ENCODE measurements at places on chromosomes 3 and 15.

- no peak for DNase-seq
Observed at GRCh38 chr3:169147238-169148008, 516.1 kb downstream of the MECOM start.

DNA sequence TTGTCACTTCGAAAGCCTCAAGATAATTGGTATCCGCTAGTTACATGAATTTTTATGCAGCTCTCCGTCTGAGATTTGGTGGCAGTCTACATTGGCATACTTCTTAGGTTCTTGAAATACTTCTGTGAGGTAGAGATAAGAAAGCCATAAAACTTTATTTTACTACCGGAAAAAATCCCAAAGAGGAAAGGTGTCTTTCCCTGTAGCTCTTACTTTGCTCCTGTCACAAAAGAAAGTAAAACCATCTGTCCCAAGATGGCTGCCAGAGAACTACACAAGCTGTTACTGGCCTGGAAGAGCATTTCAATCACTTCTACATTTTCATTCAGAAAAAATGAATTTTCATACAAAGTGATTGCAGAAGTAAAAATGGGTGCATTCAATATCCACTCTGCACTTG lies 214.8 kb upstream of the ST8SIA2 start:
- DNase-seq: no peak

GRCh38 chr15:75648156-75649000 lies 666 bp downstream of the SNX33 start:
- DNase-seq: no peak

DNA sequence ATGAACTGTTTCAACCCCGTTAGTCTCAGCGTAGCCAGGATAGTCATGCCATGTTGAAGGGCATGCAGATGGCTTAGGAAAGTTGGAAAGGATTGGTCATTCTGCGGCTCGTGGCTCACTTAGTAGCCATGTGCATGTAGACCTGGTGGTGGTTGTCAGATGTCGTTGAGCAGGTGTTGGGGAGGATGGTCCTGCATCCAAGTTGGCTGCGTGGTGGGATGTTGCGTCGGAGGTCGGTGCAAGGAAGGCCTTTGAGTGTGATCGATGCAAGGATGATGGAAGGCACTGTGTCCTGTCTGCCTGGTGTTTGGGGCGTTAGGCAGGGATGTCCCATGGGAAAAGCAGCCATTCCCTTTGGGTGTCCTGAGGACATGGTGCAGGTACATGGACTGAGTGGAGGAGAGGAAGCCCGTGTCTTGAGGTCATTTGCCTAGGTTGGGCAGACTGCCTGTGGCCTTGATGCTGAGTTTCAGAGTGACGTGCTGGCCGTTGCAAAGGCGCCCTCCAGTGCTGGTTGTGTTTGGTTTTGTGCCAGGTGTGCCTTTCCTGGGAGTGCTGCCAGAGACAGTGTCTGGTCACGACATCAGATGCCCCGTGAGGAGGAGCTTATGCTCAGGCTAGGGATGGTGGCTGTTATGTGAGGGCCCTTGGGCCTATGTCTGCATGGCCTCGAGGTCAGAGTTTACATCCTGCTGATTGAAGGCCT lies 103.4 kb downstream of the SNRPN start:
- DNase-seq: no peak

DNA sequence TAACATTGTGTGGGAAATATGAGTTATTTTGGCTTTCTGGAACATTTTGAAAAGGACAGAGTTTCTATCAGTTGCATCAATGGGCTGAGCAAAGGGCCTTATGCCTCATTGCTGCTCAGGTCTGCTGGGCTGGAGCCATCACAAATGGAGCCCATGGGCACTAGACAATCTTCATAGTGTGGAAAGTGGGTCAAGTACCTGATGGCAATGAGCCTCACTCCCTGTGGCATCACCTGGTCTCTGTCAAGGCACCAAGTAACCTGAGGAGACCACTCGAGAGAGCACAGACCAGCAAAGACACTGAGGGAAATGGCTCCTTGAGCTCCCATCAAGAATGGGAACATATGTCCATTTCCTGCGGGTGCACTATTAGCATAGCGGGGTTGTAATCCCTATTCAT lies 96.7 kb upstream of the PPP2R3A start:
- DNase-seq: no peak

GRCh38 chr15:42082823-42083604 lies 11.3 kb downstream of the PLA2G4D start:
- DNase-seq: no peak

DNA sequence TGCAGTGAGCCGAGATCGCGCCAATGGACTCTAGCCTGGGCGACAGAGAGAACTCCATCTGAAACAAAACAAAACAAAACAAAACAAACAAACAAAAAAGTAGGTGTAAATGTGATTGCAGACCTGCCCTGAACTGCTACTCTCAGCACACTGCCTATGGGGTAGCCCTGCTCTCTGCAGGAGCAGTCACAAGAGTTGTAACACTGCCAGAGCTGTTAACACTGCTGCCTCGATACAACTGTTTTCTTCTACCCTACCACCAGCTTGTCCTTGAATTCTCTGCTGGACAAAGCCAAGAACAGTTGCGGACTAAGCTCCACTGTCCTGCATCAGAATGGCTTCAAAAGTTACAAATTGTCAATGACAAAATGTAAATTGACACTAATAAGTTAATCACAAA lies 89.3 kb downstream of the ALCAM start:
- DNase-seq: no peak

GRCh38 chr3:194315965-194316361 lies 35.2 kb downstream of the CPN2 start:
- DNase-seq: no peak

DNA sequence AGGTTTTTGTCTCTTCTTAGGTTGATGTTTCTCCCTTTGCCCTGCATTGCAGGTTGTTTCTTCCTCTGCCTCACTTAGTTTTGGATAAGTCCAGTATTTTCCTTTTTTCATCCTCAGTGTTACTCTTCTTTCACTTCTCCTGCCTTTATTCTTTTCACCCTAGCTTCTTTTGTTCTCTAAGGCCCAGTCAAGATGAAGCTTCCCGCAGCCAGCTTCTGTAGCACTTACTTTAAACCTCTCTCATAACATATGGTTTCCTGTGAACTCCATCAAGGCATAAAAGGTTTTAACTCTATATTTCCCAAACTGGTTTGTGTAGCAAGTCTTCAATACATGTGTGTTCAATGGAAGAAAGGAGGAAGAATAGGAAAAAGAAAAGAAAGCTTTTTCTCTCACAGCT lies 54.1 kb downstream of the TP63 start:
- DNase-seq: no peak

DNA sequence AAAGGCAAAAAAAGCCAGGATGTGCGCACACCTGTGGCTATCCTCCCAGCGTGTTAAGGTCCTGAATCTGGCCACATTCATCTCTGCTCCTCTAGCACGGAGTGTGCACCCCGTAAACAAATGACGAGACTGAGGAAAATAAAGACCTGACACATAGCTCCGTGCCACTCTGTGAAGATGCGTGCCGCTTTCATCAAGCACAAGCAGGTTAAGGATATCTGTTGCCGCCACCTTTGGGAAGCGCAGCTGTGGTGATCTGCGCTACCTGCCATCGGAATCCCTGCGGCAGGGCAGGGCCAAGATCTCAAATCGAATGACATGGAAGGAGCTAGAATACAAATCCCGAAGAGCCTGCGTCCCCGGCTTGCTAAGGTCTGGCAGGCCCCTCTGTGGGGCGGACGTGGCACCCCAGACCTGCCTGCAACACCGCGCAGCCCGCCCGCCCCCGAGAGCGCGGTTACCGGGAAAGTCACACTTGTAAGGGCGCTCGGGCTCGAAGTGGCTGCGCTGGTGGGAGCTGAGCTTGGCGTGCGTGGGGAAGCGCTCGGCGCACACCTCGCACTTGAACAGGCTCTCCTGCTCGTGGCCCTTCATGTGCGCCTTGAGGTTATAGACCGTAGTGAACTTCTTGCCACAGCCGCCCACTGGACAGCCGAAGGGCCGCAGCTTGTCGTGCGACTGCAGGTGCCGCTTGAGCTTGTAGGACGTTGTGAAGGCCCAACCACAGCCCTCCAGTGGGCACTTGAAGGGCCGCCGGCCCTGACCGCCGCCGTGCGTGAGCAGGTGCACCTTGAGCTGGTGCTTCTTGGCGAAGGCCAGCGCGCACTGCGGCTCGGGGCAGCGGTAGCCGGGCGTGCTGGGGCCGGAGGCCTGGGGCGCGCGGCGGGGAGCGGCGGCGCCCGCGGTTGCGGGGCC lies 936 bp downstream of the ZXDC start:
- DNase-seq: no peak

- no peak for DNase-seq
Observed at GRCh38 chr15:63155486-63155885, 1.8 kb downstream of the RPS27L start.

GRCh38 chr3:52226229-52226817 lies 878 bp upstream of the TLR9 start:
- DNase-seq: no peak

GRCh38 chr3:71398157-71398836 lies 185.2 kb downstream of the FOXP1 start:
- DNase-seq: no peak

- DNase-seq: no peak
Observed at GRCh38 chr3:48436855-48437254, 3.1 kb downstream of the CCDC51 start.

DNA sequence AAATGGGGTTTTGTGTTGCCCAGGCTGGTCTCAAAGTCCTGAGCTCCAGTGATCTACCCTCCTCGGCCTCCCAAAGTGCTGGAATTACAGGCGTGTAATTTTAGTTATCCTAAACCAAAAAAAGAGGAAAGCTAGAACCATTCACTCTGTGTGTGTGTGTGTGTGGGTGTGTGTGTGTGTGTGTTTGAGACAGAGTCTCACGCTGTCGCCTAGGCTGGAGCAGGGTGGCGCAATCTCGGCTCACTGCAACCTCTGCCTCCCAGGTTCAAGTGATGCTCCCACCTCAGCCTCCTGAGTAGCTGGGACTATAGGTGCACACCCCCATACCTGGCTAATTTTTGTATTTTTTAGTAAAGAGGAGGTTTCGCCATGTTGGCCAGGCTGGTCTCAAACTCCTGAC lies 84.0 kb downstream of the TFDP2 start:
- no peak for DNase-seq

- peak; percentile 100 for DNase-seq
Observed at GRCh38 chr3:52670621-52671521, 14.8 kb downstream of the PBRM1 start.

GRCh38 chr15:70658641-70659040 lies 104.7 kb downstream of the UACA start:
- DNase-seq: no peak

- no peak for DNase-seq
Observed at GRCh38 chr15:55267401-55268175, 22.0 kb downstream of the RAB27A start.

- no peak for DNase-seq
Observed at GRCh38 chr15:60043744-60044435, 39.8 kb downstream of the FOXB1 start.

- no peak for DNase-seq
Observed at GRCh38 chr15:36814708-36815107, 235.3 kb downstream of the CDIN1 start.

DNA sequence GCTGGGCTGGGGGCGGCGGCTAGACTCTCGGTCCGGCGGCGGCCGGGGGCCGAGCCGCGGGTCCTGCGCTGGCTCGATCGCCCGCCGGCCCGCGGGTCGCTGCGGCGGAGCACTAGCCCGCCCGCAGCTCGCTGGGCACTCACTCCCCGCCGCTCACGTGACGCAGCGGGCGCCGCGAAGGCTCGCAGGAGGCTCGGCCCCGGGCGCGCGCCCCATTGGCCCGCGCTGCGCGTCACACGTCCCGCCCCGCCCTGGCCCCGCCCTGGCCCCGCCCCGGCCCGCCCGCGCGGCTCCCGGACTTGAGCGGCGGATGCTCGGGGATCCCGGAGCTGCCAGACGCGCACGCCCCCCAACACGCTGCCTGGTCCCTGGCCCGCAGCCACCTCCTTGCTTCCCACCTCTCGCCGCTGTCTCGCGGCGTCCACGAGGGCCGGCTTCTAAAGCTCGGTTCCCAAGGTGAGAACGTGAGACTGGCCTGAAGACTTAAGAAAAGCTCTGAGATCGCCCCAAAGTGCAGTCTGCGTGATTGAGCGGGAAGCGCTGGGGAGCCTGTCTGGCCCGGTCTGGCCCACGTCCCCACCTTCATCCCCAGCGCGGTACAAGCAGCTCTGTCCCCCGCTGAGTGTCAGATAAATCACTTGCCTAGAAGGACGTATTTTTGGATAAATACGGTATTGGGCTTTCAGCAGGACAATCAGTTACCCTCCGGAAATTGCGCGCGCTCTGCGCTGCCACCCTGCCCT lies at the start of gene KLF15:
TSS of gene KLF15 (minus strand) at position 114 of the 743 bp plus-strand sequence. CDS start 4,486 bp downstream, outside the sequence.
- no peak for DNase-seq

- DNase-seq: no peak
Observed at GRCh38 chr3:2635511-2635910, 474.7 kb downstream of the IL5RA start.

DNA sequence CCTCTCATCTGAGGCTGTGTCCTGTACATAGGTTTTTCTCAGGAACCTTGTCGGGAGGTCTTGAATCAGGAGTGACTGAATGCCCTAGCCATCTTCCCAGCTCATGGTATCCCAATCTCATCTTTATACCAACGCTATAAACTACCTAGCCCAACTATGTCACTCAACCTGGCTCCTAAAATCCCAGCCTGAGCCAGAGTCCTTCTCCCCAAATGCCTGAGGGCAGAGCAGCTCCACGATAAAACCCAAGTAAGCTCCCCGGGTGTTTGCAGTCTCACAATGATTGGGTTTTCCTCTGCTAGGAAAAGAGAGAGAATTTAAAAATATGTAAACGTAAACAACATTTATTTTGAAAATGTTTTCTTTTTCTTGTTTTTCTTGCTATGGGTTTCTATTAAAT lies 14.4 kb downstream of the EIF1B start:
- DNase-seq: no peak

DNA sequence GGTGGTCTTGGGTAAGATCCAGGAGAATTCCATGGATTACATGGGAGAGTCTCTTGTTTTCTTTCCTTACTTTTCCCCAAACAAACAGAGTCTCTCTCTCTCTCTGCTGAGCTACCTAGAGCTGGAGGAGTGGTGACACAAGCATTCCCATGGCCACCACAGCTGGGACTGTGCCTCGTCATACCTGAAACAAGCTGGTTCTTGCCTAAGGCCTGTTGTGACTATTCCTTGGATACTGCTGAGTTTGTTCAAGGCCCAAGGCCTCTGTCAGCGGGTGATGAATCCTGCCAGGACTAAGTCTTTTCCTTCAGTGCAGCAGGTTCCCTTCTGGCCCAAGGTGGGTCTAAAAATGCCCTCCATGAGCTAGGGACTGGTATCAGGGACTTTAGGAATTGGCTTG lies 378.1 kb upstream of the ZNF385D start:
- DNase-seq: no peak

DNA sequence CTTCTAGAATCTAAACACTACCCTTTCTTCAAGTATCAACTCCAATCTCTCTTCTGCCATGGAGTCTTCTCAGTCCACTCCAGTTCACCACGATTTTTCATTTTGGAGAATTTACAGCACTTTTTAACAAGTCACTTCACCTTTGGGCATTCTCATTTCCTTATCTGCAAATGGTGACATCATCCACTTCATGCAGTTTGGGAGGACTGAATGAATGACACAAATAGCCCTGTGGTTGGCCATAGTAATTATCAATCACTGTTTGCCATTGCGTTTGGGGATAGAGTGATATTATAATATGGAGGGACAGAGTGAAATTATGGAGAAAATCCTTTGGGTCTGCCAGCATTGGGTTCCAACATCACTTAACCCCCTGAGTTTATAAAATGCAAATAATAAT lies 38.0 kb upstream of the TM4SF1 start:
- DNase-seq: no peak

GRCh38 chr3:40162616-40163015 lies 146.9 kb upstream of the EIF1B start:
- no peak for DNase-seq

Data from AG09309 (cell line).